AG10803 (cell line): ENCODE measurements at places on chromosomes 4 and X.

- no peak for DNase-seq
Measured at GRCh38 chr4:139840773-139841172, 175.2 kb downstream of the MGST2 start.

DNA sequence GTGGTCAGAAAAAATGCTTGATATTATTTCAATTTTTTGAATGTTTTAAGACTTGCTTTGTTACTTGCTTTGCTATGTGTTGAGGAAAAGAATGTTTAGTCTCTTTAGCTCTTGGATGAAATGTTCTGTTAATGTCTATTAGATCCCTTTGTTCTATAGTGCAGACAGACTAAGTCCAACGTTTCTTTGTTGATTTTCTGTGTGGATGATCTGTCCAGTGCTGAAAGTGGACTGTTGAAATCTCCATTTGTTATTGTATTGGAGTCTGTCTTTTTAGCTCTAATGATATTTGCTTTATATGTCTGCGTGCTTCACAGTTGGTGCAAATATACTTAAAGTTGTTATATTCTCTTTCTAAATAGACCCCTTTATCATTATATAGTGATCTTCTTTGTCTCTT lies 220.6 kb downstream of the GUCY2F start:
- DNase-seq: no peak

- peak; percentile 0 for DNase-seq
Measured at GRCh38 chrX:131068945-131069719, 11.0 kb downstream of the ARHGAP36 start.

GRCh38 chrX:19849464-19850080 lies 37.8 kb downstream of the SH3KBP1 start:
- DNase-seq: no peak

- DNase-seq: no peak
Measured at GRCh38 chr4:150739591-150739990, 157.6 kb downstream of the MAB21L2 start.

- no peak for DNase-seq
Measured at GRCh38 chr4:8730681-8731080, 138.1 kb downstream of the CPZ start.

GRCh38 chr4:98468709-98469108 lies 189.7 kb downstream of the TSPAN5 start:
- peak; percentile 63 for DNase-seq

GRCh38 chr4:23234716-23235115 lies 542.0 kb downstream of the GBA3 start:
- DNase-seq: no peak

- DNase-seq: no peak
Measured at GRCh38 chr4:105707782-105708180, 708 bp downstream of the INTS12 start.

- DNase-seq: peak; percentile 39
Measured at GRCh38 chrX:149829751-149830191, 48.0 kb downstream of the MAGEA9 start.

DNA sequence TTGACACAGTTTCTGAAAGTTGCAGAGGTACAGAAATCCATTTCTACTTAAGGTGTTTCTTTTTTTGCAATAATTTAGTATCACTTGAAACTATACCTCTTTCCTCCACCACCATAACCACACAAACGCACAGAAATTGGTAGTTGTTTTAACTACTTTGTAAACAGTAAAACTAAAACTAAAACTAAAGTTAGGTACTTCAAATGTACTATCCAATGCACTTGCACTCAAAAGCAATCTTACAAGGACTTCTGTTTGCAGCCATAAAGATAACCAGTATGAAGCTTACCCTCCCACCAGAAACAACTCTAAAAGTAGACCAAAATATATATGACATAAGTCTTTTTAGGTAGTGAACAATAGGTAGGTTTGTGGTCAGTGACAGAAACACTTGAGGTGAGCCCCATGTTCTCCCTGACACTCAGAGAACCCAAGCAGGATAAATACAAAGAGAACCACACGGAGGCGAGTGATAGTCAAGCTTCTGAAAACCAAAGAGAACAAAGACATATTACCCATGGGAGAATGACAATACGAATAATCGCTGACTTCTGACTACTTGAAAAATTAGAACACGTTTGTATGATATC lies 72.2 kb upstream of the VBP1 start:
- no peak for DNase-seq

- DNase-seq: no peak
Measured at GRCh38 chrX:64265265-64265664, 34.9 kb upstream of the ASB12 start.

- DNase-seq: peak; percentile 30
Measured at GRCh38 chrX:68894513-68895340, 65.9 kb downstream of the EFNB1 start.

DNA sequence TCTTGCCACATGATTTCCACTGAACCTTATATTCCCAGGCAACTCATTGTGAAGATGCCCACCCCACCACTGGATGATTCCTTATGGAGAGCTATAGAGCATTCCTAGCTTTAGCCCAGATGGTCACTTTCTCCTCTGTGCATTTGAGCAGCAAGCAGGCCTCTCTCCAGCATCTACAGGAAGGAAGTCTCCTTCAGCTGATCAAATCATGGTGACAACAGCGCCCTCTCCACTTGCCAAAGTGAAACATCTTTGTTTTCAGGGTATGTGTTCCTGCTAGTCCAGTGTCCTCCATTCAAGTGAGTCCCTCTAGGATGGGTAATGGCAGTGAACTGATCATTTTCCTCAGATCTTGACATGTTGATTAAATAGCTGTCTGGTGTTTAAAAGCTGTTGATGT lies 10.9 kb upstream of the SYTL5 start:
- DNase-seq: no peak

DNA sequence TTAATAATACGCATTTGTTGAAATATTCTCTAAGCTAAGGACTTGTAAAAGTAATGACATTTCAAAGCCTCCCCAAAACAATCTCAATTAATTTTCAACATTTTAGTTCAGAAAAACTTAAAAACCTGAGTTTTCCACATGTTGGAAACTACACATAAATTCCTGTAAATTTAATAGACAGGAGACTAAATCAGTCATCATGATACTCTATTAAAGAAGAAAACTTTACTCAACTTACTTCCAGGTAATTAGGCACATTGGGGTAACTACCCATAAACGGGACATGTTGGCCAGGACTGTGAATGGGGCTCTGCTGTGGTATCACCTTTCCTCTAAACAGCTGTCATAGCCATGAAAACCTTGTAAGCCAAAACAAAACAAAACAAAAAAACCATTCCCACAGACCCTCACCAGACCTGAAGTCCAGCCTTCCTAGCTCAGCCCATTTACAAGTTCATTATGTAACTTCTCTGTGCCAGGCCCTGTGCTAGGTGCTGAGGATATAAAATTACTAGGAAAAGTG lies 96.4 kb upstream of the SMIM10 start:
- DNase-seq: no peak

DNA sequence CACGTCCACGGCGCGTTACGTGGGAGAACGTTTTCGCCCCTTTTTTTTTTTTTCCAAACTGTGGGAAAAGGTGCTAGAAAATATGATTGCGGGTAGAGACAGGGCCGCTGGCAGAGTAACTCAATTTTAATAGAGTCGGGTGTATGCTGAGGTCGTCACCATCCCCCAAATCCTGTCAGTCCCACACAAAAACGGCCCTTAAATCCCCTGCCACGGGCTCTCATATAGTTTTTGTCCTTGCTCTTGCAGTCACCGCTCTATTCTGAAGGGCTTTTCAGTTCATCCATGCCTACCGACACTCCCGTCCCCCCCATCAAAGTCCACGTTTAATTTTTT lies 796 bp upstream of the MED14 start:
- no peak for DNase-seq

- DNase-seq: no peak
Measured at GRCh38 chr4:18397681-18398390, 376.3 kb upstream of the LCORL start.

DNA sequence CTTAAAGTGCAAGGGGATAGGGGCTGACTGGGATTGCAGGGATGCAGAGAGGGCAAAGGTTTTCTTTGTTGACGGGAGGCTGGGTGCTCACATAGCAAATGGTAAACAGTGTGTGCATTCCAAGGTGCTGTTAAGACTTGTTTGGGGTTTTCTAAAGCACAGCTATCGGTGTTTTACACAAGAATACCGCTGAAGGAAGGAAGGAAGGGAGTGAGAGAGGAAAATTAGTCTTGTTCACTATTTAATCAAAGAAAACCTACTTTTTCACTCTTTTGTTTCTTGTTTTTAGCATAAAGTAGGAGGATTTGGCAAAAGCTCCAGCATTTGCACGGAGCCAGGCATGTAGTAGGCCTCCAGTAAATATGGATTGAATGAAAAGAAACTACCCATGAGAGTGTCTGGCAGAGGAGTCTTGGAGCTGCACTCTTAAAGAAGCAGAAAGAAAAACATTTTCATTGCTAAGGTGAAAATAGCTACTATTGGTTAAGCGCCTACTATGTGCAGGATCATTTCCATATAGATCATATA lies 99.7 kb downstream of the FIP1L1 start:
- peak; percentile 36 for DNase-seq

GRCh38 chrX:34338046-34338445 lies 205.9 kb upstream of the FAM47A start:
- no peak for DNase-seq

- DNase-seq: peak; percentile 0
Measured at GRCh38 chr4:79141530-79141929, 184.3 kb downstream of the NAA11 start.

- no peak for DNase-seq
Measured at GRCh38 chr4:54449999-54450398, 207.8 kb upstream of the KIT start.

DNA sequence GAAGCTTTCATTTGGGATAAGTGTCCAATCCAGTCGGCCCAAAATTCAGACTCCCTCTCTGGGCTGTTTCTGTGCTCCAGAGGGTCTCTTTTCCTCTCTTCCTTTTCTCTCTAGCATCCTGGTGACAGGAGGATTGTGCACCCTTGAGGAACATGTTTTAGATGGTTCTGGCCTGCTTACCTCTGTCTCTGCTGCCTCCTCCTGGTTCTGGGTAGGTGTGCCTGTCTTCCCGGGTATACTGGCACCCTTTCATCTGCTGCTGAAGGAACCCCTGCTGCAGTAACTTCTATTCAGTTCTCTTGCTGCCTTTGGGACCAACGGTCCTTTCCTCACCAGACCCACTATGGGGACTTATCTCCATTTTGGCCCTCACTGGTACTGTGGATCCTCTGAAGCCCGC lies 53.2 kb downstream of the HMGB2 start:
- no peak for DNase-seq

- peak; percentile 15 for DNase-seq
Measured at GRCh38 chrX:21838937-21839333, 482 bp upstream of the MBTPS2 start.

DNA sequence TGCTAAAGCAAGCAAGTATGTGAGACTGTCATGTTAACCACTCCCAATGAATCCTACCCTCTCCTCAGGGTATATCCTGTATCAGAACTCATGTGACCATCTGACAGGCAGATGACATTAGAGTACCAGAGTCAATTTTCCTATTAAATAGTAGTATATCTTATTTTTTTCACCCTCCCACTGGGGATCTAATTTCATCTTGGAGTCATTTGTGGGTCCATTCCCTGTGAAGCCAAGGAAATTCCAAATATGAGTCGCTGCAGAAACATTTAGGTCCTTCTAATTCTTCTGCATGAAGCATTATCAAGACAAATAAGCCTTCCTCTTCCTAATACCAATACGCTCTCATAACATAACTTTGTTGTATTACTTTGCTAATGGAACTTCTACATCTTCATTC lies 52.2 kb upstream of the BLTP1 start:
- DNase-seq: peak; percentile 25

DNA sequence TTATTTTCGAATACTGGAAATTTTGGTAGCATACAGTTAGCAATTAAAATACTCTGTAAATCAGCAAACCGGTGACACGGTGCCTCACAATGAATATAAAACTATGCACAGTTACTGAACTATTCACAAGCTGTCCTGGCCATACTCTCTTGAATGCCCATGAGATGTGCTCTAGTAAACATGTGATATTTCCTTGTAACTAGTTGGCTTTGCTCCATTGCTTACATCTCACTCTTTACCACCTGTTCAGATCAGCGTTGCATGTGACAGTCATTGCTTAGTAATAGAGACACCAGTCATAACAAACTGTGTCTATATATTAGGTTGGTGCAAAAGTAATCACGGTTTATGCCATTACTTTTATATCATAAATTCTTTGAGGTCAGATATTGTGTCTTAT lies 897.9 kb upstream of the FTHL17 start:
- no peak for DNase-seq

GRCh38 chr4:11698033-11698432 lies 269.3 kb upstream of the HS3ST1 start:
- DNase-seq: no peak

DNA sequence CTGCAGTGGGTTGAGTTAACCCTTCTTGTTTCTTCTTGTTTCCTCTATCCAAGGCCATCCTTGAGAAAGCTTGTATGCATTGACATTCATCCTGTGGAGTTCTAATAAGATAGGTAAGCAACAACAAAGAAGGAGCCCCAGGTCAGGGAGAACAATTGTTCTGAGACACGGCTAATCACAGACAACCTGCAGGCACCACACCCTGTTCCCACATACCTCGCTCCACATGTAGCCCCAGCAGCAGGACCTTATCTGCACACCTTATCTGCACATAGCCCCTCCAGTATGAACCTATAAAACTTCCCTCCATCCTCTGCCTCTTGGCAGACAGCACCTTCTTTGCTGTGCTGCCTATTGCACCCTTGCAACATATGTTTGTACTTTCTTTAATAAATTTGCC lies 129.1 kb downstream of the MSL3 start:
- no peak for DNase-seq

- DNase-seq: no peak
Measured at GRCh38 chrX:39491548-39492297, 606.0 kb downstream of the BCOR start.
